ENCODE measurements at places on chromosomes 11 and 22.

GRCh38 chr11:128704517-128704916, 10.6 kb downstream of the FLI1 start:
- no peak for DNase-seq

GRCh38 chr11:20652150-20652806, 17.1 kb upstream of the NELL1 start:
- no peak for DNase-seq

- DNase-seq = no peak
Measured at GRCh38 chr11:70029115-70029860, 48.8 kb upstream of the ANO1 start.

DNA sequence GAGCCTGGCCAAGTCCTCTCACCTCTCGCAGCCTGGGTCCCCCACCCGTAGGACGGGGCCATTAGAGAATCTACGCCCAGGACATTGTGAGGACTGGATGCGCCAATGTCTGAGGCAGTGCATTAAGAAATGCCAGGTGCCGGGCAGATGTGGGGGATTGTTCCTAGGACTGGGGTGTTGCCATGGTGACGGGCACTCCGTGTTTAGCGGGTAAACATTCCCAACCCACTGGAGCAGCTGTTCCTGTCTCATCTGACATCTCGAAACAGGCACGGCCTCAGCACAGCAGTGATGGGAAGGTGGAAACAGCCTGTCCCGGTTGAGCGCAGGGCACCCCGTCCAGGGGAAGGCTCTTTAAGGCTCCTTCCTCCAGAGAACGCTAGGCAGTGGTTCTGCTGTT, 99.6 kb upstream of the RTL6 start:
- no peak for DNase-seq

GRCh38 chr11:96486890-96487611, 97.2 kb downstream of the JRKL start:
- peak; percentile 25 for DNase-seq

DNA sequence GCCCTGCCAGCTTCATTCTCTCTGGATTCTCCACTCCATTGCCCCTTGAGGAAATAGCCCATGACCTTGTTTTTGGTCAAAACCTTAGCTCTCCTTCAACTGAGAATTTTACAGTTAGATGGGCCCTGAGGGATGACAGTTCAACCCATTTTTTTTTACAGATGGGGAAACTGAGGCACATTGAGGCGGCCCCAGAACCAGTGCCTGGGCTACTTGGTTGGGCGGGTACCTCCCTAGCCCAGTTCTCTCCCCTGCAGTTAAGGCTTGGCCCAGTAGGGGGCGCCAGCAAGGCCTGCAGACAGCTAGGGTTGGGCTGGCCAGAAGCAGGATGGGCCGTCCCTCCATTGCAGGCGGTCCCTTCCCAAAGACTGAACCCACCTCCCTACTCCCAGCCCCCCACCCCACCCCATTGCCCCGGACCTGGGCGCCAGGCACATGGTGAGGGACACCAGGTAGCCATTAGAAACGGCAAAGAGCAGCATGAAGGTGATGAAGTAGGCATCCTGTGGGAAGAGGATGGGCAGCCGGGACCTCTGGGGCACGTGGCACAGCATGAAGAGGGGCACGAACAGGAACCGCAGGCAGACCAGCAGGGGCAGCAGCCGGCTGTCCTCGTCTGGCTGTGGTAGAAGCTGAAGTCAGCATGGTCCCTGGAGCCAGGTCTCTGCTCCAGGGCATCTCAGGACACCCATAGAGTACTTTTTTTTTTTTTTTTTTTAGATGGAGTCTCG, 7.6 kb downstream of the SLC29A2 start:
- DNase-seq = no peak

GRCh38 chr11:15493921-15494620, 379.3 kb downstream of the INSC start:
- DNase-seq = peak; percentile 41

DNA sequence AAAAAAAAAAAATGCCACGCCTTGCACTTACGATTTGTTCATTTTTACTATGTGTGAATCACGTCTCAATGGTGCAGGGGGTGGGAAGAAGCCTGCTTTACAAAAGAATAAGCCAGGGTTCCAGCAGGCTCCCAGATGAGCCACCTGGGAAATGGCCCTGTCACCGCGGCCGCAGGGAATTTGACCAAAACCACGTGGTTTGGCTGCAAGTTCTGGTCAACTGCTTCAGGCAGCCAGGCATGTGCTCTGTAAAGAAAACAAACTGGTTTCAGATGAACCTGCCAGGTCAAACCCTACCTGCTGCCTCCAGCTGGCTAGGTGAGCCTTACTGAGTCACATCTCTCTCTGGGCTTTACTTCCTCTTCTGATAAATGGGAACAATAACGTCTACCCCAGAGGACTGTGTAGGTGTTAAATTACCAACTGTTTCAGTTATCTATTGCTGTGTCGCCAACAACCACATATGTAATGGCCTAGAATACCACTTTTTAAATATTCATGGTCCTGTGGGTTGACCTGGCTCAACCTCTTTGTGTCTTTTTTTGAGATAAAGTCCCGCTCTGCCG, 30.5 kb upstream of the GCAT start:
- DNase-seq = peak; percentile 91

DNA sequence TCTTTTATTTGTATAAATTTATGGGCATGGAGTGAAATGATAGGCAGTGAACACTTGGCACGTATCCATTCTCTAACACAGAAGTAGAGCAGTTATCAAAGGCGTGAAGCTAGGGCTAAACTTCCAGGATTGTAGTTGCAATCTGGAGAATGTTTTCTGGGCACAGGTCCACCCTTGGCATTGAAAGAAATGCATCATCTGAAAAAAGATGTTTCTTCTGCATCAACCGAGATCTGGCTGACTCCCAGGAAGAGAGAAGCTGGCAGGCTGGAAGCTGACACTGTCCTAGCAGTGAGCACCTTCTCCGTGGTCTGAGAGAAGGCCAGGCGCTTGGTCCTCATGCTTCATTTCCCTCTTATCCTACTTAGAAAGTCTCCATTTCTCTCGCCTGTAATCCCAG, 600.0 kb downstream of the BRD1 start:
- no peak for DNase-seq

DNA sequence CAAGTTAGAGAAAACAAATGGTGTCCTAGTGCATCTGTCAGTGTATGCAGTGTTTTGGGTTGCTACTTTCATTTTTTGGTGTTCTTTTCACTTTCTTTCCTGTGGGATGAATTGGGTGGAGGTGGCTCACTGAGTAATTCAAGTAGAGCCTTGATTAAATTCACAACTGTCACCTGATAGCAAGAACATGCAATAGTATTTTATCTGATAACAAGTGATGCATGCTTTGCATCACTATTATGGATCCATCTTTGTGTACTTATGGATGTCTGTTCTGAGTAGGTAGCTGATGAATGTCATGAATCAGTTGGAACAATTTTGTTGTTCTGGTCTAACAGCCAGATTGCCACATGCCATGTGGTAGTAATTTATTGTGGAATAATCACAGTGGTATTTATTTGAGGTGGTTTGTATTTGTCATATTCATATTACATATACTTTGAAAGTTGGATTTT, 87.5 kb downstream of the DDX10 start:
- DNase-seq = no peak

DNA sequence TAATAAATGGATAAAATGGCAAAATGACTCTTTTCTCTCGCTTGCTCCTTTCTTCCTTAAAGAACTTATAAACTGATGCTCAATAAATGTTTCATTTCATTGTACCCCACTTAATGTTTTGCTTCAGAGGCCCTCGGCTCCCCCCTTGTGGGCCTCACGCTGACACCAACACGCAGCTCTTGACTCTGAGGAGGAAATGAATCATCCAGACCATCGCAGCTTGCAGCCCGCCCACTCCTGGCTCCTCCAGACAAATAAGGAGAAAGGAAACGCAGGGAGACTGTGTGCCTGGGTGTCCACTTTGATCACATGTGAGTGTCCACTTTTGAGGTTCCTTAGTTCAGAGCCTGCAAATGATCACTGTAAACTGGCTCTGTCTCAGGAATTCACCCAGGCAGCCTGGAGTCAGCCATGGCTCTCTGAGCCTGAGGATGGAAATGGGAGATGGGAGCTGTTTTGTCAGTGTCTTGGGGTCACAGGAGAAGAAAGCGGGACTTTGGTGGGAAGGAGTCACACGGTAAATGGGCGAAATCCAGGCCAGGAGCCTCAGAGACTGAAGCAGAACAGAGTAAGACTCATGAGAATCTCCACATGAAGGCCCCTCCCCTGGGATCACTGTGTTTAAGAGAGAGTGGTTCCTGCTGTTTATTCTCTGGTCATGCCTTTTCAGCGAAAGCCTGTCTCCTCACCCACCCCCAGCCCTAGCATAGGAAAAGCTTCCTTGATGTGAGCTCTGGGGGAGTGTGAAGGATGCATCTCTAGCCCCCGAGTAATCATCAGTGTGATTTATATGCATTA, 96.5 kb downstream of the CWC15 start:
- DNase-seq = peak; percentile 95

DNA sequence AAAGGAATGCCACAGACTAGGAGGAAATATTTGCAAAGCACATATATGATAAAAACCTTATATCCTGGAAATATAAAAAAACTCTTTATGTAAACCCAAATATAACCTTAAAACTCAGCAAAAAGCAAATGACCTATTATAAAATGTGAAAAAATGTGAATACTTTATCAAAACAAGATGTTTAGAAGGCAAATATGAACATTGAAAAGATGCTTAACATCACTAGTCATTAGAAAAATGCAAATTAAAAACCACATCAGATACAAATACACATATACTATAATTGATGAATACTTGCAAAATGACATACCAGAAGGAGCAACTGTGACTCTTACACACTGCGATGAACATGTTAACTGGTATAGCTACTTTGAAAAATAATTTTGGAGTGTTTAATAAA, 511.2 kb upstream of the LRRC4C start:
- no peak for DNase-seq

- DNase-seq = no peak
Measured at GRCh38 chr22:31087744-31088215, 6.7 kb downstream of the SMTN start.

DNA sequence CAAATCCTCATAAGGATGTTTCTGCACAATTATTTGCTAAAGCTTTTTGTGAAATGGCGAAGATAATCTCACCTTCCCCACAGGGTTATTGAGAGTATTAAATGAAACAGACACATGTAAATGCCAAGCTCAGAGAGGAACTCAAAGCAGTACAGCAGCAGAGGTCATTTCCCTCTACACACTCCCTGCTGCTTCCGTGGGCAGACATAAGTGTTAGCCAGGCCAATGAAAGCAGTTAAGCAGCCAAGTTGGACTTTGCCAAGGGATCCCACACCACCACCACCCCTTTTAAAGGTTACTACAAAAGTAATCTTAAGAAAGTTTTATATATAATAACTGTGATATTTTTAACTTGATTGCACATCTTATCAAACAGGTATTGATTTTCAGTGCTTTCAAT, 4.0 kb upstream of the FAM111A start:
- peak; percentile 7 for DNase-seq

- no peak for DNase-seq
Measured at GRCh38 chr11:8366316-8366715, 102.6 kb upstream of the LMO1 start.

- DNase-seq = no peak
Measured at GRCh38 chr11:31601635-31602282, 92.2 kb downstream of the ELP4 start.

GRCh38 chr11:94866936-94867795, 99.0 kb downstream of the AMOTL1 start:
- DNase-seq = no peak

DNA sequence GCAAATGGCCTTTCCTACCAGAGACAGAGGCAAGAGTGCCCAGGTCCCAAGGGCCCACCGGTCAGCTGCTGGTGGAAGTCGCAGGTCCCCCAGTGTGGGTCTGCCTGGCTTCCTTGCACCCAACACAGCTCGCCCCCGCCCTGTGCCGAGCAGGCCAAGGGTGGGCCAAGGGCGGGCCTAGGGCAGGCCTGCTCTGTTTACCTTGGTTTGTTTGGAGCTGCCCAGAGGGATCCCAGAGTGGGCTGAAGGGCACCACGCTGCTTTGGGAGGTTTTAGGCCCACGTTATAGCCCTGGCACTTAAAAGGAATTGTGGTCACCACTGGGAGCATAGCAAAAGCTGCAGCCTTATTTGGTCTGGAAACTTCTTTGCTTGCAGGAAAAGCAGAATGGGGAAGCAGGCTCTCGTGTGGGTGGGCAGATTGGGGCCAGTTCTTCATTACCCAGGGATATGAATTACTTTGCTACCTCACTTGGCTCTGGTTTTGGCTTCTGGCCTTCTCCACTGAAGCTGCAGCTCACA, 38.0 kb downstream of the MRGPRD start:
- DNase-seq = peak; percentile 82

- no peak for DNase-seq
Measured at GRCh38 chr22:27537501-27537900, 264.1 kb downstream of the MN1 start.

GRCh38 chr11:90284171-90284570, 61.3 kb upstream of the CHORDC1 start:
- DNase-seq = no peak

- DNase-seq = no peak
Measured at GRCh38 chr11:26930518-26931247, 63.2 kb upstream of the FIBIN start.

DNA sequence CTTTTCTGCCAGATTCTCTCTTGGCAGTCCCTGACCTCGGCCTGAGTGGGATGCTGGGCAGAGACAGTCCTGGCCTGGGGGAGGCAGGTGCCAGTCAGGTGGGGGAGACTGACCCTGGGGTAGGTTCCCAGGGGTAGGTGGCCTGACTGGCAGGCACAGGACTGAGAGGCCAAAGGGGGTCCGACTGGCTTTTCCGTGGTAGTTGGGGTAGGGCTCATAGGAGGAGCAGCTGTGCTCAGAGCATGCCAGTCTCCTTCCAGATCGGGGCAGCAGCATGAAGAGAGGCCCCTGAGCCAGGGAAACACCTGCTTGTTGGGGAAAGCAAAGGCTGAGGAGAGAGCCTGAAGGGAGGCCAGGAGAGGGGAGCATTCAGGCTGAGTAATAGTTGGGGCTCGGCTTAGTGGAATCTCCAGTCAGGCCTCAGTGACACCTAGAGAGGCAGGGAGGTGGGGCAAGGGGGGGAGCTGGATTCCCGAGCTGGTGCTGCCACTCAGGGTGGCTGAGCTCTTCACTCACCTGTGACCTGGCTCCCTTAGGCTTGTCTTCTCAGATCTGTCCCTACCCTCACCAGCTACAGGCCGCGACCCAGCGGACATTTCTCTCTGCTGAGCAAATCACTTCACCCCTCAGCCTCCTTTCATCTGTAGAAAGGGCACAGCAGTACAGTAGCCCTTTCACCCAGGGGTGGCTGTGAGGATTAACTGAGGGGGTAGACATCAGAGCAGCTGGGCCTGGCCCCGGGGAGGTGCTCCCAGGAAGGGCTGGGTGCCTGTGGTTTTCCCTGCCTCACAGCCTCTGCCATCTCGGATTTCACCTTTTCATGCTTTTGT, 26.2 kb downstream of the MCM5 start:
- peak; percentile 79 for DNase-seq
